ENCODE measurements at places on chromosomes 3 and 15.

DNA sequence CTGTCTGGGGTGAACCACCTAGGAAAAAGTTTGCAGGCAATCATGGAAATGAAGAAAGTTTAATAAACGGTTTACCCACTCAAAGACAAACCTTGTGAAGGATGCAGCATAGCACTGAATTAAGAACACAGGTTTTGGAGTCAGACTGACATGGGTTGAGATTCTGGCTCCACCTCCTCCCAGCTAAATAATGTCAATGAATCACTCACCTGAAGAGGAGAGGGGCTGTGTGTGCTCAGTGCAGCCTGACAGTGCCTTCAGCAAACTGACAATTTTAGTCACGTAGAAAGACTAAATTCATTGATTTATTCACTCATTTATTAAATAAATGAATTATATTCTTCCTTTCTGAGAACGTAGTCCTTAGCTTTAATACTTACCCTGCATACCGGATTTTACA, 18.9 kb downstream of the NR1I2 start:
- DNase-seq: no peak

GRCh38 chr15:42279234-42279723, 6.0 kb upstream of the TMEM87A start:
- DNase-seq: peak; percentile 19

DNA sequence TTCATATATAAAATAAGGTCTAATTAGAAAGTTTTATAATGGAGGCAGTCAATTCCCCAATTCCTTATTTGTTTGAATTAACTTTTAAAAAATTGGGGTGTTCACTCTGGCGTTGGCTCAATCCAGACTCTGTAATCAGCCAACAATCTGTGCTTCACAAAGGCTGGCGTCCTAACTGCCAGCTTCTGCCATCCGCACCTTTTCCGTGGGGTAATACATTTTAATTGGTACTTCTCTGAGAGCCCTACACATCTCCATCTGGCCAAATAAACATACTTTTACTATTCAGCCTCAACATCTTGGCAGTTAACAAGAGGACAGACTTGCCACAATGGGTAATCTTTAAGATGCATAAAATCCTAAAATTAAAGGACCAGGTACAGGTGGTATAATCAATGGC, 125.2 kb upstream of the CCNL1 start:
- DNase-seq: no peak

GRCh38 chr3:901953-902778, 190.7 kb upstream of the CNTN6 start:
- DNase-seq: peak; percentile 46

DNA sequence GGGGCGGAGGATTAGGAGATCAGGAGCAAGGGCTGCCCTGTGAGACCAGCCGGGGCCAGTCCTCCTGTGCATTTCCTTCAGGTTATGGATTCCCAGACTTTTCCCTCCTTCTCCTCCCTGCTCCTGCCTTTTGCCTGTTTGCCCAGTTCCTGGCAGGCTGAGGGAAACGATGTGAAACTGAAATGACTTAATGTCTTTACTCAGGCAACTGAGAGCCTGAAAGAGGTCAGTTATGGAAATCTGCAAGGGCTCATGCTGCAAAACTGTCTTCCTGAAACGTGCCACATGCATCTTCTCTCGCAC, 57.2 kb downstream of the MESD start:
- no peak for DNase-seq

DNA sequence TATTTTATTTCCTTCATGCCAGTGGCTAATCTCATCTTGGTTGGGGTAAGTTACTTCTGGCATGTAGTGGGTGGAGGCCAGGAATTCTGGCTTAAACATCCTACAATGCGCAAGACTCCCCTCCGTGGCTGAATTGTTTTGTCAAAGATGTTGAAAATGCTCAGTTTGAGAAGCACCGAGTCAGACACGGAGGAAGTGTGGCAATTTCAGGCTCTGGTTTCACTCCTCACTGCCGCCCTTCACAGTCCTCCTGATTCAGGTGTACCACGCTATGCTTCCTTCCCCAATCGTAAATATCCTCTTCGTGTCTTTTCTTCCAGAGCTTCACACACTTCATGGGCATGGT, 150.7 kb downstream of the OPA1 start:
- DNase-seq: peak; percentile 5

DNA sequence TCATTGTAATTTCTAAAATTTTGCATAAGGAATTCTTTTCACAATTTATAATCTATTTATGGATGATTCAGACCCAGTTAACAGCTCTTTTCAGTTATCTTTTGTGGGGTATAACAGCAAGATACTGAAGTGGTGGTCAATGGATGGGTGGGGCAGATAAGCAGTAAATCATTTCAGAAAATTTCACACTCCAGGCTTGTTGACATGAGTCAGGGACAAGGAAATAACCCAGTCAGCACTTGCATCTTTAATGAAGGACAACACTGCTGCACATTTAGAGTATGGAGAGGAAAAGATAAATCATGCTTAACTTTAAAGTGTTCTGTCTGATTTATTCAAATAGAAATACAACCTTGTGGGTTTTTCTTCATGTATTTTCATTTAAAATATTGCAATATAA, 181.6 kb downstream of the ROBO1 start:
- DNase-seq: no peak

DNA sequence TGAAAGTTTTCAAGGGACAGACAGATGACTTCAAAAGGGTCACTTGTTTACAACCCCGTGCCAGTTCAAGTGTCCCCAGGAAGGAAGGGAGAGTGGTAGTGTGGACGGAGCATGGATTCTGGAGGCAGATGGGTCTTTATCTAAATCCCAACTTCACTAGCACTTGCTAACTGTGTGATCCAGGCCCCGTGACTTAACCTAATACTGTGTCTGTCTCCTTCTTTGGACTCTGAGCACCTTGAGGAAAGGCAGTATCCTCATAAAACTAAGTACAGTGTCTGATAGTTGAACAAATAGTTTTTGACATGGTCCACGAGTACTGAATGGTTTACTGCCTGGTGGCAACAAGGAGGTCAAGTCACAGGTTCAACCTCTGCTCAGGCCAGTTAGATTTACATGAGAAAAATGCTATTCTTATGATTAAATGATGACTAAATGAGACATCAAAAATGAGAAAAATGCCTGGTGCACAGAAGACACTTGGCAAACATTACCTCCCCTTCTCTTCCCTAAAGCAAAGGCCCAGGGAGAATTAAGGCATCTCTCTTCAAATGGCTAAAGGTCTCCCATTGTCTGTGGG, 48.9 kb downstream of the ABCC5 start:
- no peak for DNase-seq

DNA sequence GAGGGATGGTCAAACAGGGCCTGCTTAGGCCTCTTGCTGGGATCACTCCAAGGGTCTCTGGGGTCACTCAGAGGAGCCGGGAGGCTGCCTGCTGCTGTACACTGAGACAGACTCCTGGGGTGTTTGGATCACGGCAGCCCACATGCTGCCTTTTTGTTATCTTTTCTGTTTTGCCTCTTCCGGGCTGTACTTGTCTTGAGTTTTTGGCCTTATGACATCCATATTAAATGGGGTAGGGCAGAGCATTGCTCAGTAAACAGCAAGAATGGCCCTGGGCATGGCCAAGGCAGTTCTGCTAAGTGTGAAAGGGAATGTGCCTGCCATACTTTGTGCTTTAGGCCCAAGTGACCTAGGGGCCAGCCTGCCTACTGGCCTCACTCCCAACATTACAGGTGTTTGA, 771 bp upstream of the ENTPD3 start:
- no peak for DNase-seq

GRCh38 chr15:72086010-72086697, 31.8 kb downstream of the MYO9A start:
- DNase-seq: no peak

GRCh38 chr15:63135804-63136203, 14.1 kb downstream of the LACTB start:
- no peak for DNase-seq

DNA sequence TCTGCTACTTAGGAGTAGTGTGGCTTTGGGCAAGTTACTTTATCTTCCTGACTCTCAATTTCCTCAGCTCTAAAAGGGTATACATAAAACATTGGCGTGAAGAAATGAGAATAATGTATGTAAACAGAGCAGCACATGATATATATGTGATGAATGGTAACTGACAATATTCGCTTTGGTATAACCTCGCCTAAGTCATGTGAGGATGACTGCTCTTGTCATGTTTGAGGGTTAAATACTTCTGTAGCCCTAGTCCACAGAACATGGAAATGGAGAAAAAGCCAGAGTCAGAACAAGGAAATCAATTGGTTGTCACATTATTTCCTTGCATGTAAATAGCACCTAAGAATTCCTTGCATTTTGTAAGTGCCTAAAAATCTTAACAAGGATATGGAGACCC, 25.0 kb downstream of the CHP1 start:
- DNase-seq: no peak

- no peak for DNase-seq
Measured at GRCh38 chr3:126621171-126621570, 33.8 kb downstream of the TXNRD3 start.

GRCh38 chr15:51155891-51156290, 61.2 kb upstream of the TNFAIP8L3 start:
- DNase-seq: no peak

DNA sequence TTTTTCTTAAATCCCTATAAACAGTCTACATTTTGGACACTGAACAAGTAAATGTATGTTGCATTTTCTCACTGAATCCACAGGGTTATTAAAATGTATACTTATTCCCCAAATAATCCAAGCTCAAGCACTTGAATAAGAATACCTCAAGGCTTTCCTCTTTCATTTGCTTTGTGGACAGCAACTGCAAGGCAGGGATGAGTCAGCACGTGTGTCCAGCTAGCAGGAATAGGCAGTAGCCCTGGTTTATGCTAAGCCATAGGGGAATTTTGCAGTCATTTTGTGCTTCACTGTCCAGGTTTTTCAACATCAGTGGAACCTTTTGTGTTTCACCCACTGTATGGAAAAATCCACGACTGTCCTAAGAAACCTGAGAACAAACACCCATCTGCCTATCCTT, 96.7 kb upstream of the KCNMB2 start:
- no peak for DNase-seq

DNA sequence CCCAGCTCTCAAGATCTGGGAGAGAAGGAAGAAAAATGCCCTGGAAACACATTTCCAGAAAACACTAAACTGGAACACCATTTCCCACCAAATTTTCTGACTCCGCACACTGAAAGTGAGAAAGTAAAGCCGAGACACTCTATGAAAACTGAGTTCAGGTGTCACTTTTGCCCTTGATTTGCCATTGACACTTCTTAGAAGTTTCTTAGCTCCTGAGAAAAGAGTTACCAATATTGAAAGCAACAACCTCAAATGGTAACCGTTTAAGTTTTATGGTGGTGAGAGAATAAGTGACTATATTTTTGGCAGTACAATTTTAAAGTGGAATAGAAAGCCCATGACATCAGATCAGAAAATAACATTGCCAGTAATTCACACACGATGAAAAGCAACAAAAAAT, 39.0 kb downstream of the CD86 start:
- no peak for DNase-seq

GRCh38 chr3:128603811-128604775, 46.5 kb downstream of the RPN1 start:
- DNase-seq: no peak

DNA sequence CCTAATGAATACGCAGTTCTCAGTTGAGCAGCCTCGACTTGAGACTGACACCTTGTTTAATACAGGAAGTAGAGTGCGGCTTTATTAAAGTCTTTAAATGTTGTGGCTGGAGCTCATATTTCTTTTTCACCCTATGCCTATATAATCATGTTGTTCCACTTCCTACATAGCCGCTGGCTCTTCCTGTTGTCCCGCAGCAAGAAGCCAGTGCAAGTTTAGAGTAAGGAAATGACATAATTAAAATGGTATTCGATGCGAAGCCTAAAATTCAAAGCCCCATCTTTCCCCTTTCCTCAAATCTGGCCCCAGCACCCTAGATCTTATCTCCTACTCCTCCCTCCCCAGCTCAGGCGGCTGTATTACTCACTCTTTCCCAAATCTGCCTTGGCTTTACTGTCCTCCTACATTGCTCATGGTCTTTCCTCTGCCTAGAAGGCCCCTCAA, 7.5 kb upstream of the PHLDB2 start:
- no peak for DNase-seq

DNA sequence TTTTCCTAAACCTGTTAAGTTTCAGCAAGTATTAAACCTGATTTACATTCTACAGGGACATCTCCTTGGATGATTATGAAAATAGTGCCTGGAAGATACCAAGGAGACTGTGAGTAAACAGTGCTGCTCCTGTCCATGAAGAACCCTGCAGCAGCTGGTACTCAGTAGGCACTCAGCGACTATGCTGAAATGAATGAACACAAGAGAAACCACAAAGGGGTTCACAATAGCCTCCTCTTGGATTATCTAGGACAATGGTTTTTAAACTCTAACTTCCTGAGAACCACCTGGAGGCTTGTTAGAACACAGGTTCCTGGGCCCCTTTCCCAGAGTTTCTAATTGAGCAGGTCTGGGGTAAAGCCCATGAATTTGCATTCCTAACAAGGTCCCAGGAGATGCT, 488.4 kb upstream of the UBE2E2 start:
- DNase-seq: no peak

GRCh38 chr3:128217702-128218547, 64.6 kb downstream of the EEFSEC start:
- DNase-seq: no peak

DNA sequence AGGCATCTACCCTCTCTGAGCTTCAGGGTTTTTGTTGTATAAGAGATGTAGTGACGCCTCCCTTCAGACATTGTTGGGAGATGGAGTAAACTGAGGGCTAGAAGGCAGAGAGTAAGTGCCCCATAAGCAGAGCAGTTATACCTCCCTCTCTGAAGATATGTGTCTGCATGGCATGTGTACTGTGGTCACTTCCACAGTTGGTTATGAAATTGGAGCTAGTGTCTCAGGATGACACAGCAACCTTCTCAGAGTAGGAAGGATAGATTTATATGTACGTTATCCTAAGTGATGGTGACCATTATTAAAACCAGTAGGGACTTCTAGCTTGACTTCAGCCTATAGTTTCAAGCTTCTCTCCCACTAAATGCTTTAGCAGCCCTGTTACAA, 17.9 kb downstream of the PXK start:
- peak; percentile 61 for DNase-seq

GRCh38 chr3:29898171-29898965, 617.5 kb downstream of the RBMS3 start:
- DNase-seq: no peak

GRCh38 chr3:87309601-87310000, 33.2 kb upstream of the POU1F1 start:
- DNase-seq: no peak
